Stimulated activated CD8-positive, alpha-beta memory T cell treated with anti-CD3 and anti-CD28 coated beads, Interleukin-12 subunit alpha, Interleukin-12 subunit beta, amount 100 ng/mL, for 1 hour (primary cell): ENCODE measurements at places on chromosomes 1 and 21.

GRCh38 chr1:185108321-185108720 is 48.4 kb downstream of the TRMT1L start:
- no peak for DNase-seq

- DNase-seq, result no peak
These were observed 31.2 kb downstream of the TSEN15 start for GRCh38 chr1:184082541-184083415.

- DNase-seq, result no peak
These were observed 346.3 kb upstream of the POU3F1 start for GRCh38 chr1:38392861-38393260.

DNA sequence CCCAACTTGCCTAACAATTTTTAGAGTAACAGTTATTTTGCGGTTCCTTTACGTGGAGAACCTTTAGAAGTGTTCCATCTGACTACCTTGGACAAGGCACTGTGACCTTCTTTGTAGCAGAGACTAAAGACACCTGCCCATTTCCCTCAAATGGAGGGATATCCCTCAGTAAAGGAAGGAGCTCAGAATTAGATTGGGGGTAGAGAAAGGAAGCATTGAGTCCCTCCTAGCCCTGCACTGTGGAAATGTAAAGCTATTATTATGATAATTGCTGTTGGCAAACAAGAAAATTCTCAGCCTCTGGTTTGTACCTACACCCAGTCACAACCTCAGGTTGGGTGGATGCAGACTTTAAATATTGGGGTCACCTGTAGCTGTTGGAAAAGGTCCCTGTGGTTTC is 72.6 kb upstream of the MACF1 start:
- no peak for DNase-seq

DNA sequence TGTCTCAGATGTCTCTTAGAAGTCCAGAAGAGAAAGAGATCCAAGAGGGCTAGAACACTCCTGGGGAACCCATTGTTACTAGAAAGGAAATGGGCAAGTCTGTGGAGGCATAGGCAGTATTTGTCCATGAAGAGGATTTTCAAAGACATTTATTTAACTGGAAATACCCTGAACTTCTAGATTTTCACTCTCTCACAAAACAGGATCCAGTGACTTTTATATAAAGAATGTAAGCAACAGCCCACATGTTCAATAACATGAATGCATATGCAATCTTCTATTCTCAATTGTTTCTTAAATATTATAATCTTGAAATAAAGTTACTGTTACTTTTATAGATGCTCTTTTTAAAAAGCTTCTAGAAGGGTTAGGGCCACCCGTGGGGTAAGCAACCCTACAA is 53.4 kb downstream of the TBX15 start:
- DNase-seq, result no peak

DNA sequence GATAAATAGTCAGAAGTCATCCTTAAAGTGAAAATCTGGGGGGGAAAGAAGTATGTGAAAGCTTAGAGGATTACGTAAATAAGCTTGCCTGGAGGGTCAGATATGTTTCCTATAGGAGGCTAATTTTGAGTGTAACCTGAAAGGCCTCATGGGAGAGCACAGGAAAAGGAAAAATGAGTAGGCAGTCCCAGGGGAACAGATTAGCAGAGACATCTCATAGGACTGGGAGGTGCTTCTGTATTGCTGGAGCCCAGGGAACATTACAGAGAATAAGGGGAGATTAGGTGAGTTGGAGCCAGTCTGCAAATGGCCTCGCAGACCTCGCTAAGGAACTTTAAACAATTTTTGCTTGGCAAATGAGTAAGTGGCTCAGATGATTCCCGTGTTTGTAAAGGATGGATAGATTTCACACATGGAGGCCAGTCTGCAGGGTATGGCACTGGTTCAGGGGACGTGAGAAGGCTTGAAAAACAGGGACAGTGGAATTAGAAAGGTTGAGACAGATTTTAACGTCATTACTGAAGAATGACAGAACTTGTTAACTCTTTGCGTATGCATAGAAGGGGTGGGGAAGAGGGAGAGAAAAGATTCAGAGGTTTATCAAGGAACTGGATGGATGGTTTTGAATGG is 149.1 kb downstream of the GREM2 start:
- no peak for DNase-seq

DNA sequence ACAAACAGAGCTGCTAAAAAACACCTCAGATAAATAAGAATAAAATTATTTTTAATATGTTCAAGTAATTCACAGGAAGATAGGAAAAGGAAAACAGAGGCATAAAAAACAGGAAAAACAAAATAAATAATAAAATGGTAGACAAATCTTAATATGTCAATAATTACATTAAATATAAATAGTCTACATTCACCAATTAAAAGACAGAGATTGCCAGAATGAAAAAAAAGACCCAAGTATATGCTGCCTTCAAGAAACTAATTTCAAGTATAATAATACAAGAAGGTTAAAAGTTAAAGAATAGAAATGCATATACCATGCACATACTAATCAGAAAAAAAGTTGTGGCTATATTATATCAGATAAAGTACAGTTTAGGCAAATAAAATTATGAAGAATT is 1.9 kb downstream of the CYP2J2 start:
- DNase-seq, result no peak

- no peak for DNase-seq
These were observed 270.5 kb downstream of the GRIK3 start for GRCh38 chr1:36763771-36764170.

DNA sequence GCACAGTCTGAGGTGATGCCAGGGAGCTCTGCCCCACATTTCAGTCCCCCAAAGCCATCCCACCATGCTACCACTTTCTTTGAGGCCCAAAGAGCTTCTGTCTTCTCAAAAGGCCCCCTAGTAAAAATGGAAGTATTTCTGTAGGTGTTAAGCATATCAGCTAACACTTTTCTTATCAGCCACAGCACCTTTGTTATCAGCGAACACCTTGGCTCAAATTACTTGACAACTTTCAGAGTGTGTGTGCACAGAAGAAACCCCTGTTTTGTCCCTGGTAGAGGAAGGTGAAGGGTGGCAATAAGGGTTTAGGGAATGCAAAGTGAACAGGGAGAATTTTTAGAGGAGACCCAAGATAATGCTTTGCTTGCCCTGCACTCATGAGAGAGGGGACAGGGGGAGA is 54.8 kb upstream of the GJA8 start:
- DNase-seq, result no peak

- DNase-seq, result no peak
These were observed 4.4 kb upstream of the DVL1 start for GRCh38 chr1:1353389-1354151.

DNA sequence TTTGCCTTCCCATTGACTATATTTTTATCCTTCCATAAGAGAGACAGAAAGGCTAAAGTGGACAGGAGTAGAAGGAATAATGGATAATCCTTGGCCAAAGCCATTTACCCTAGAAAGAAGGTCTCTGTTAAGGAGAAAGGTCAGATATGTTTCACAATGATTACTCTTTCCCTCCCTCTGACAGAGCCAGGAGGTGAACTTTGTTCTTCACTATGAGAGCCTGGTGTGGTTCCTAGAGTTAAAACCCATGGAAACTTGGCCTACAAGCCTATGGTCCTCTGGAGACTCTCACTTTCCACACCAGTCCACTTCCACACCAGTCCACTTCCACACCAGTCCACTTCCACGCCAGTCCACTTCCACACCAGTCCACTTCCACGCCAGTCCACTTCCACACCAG is 479.9 kb upstream of the ZP4 start:
- no peak for DNase-seq
